ENCODE measurements at places on chromosomes 5 and 9.

- DNase-seq = no peak
Observed at GRCh38 chr5:122426301-122426700, 114.3 kb downstream of the SNCAIP start.

GRCh38 chr9:90834828-90835595, 33.4 kb downstream of the SYK start:
- DNase-seq = no peak

DNA sequence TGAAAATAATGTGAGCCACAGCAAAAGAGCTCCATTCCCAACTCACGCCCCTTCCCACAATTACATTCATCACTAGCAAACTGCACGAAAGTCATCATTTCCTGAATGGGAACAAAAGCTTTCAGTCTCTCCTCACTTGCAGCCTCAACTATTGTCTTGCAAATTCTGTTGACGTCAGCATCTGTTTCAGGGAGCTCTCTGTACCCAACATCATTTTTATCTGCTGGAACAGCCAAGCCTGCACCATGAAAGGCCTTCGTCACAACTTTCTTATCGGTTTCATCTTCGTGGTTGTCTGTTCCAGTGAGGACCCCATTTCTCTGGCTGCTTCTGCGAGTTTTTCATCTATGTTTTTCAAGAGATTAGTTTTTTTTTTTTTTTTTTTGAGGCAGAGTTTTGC, 14.3 kb upstream of the RNF130 start:
- no peak for DNase-seq

DNA sequence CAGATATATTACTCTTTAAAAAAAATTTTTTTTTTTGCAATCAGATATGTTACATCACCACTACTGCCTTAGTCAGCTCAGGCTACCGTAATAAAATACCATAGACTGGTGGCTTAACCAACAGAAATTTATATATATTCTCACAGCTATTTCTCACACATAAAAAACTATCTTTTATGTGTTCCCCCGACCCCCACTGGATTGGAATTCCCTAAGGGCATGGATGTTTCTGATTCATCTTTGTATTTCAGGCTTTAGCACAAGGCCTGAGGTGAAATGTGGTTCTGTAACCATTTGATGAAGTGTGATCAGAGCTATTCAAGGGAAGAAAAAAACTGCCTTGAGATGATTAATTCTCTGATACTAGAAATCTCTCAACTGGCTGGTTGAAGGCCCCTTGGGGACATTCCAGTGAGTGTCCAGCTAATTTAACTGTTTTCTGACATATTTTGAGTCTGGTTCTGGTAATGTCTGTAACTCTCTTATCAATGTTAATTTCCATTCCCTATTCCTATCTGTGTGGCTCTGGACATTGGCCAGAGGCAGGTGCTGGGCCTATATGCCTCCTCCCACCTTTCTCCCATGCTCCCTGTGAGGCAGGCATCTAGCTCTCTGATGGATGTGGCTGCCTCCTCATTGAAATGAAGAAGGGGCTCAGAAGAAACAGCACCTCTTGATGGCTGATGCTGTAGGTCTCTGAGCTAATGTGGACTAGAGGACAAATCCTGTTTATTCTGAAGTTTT, 2.5 kb downstream of the CD14 start:
- DNase-seq = no peak

DNA sequence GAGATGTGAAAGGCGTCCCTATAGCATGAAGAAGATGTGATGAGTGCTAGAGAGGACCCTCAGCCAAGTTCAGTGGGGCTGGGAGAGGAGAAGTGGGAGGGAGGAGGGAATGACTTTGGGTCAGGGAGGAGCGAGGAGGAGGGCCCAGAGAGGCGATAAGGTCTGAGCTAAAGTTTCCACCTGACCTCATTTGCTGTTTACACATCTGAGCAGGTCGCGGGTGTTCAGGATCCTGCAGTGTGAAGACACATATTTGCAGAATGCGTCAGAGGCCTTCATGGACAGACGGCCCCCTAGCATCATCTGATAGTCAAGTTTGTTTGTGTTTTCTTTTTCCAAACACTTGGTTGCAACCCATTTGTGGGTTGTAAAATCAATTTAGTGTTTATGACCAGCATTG, 18.9 kb upstream of the IGFBPL1 start:
- no peak for DNase-seq

GRCh38 chr5:15719784-15720183, 219.8 kb downstream of the FBXL7 start:
- no peak for DNase-seq

DNA sequence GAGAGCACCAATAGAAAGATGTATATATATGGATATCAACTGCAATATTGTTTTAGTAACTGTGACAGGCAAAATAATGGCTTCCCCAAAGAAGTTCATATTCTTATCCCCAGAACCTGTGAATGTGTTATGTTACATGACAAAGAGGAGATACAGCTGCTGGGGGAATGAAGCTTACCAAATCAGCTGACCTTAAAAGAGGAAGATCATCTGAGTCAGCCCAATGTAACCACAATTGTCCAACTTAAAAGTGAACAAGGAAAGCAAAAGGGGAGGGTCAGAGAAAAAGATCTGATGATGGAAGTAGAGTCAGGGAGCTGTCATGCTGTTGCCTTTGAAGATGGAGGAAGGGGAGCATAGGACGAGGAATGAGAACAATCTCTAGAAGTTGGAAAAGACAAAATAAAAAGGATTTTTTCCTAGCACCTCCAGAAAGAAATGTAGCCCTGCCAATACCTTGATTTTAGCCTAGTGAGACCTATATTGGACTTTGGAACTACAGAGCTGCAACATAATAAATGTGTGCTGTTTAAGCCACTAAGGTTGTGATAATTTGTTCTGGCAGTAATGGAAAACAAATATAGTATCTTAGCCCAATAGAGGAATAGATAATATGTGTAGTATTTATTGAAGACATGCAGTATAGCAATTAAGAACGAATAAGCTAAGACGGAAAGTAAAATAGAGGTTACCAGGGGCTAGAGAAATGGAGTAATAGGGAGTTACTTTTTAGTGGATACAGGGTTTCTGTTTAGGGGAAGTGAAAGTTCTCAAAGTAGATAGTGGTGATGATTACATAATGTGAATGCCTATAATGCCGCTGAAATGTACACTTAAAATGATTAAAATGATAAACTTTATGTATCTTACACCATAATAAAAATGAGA, 115.9 kb downstream of the PIK3R1 start:
- DNase-seq = no peak

GRCh38 chr9:117305454-117305853, 109.4 kb downstream of the ASTN2 start:
- DNase-seq = no peak

GRCh38 chr5:141374627-141375026, 936 bp downstream of the PCDHGA6 start:
- DNase-seq = no peak

GRCh38 chr9:124769549-124770358, 1.4 kb downstream of the NR6A1 start:
- DNase-seq = no peak
